NCI-H1105 (cell line): ENCODE measurements at places on chromosomes 1 and 21.

GRCh38 chr1:21126324-21126723 is 50.4 kb downstream of the EIF4G3 start:
- no peak for DNase-seq

- no peak for DNase-seq
Observed at GRCh38 chr1:208078752-208079151, 165.4 kb downstream of the PLXNA2 start.

DNA sequence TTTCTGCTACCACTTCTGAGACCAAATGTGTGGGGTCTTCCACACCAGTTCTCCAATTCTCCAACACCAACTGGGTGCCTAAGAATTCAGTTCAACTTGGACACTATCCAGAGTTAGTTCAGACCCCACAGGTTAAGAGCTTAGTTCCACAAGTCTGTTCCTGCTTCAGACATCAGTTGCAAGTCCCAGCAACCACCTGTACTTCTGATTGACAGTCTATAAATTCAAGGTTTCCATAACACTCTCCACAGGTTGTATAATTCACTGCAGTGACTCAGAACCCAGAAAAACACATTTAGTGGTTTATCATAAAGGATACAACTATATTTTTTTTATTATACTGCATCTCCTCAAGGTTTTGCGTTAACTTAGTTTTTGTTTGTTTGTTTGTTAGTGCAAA is 18.7 kb downstream of the AK5 start:
- no peak for DNase-seq

- no peak for DNase-seq
Observed at GRCh38 chr1:213457186-213457585, 406.1 kb downstream of the RPS6KC1 start.

DNA sequence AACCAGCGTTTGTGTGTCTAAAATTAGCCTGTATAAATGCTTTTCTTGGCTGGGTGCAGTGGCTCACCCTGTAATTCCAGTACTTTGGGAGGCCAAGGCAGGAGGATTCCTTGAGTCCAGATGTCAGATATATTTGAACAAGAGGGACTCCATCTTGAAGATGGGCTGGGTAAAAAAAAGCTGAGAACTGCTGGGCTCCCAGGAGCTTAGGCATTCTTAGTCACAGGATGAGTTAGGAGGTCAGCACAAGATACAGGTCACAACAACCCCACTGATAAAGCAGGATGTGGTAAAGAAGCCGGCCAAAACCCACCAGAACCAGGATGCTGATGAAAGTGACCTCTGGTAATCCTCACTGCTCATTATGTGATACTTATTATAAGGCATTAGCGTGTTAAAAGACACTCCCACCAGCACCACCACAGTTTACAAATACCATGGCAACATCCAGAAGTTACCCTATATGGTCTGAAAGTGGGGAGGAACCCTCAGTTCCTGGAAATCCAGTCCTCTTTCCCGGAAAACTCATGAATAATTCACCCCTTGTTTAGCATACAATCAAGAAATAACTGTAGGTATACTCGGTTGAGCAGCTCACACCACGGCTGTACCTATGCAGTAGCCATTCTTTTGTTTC is 36.2 kb upstream of the ZNF496 start:
- no peak for DNase-seq

- peak; percentile 60 for DNase-seq
Observed at GRCh38 chr1:53878492-53879105, 11.0 kb downstream of the YIPF1 start.

- no peak for DNase-seq
Observed at GRCh38 chr1:94676686-94677085, 135.1 kb upstream of the F3 start.

- no peak for DNase-seq
Observed at GRCh38 chr1:147502760-147503159, 38.5 kb upstream of the BCL9 start.

GRCh38 chr1:236608930-236609726 is 4.8 kb upstream of the HEATR1 start:
- peak; percentile 13 for DNase-seq

DNA sequence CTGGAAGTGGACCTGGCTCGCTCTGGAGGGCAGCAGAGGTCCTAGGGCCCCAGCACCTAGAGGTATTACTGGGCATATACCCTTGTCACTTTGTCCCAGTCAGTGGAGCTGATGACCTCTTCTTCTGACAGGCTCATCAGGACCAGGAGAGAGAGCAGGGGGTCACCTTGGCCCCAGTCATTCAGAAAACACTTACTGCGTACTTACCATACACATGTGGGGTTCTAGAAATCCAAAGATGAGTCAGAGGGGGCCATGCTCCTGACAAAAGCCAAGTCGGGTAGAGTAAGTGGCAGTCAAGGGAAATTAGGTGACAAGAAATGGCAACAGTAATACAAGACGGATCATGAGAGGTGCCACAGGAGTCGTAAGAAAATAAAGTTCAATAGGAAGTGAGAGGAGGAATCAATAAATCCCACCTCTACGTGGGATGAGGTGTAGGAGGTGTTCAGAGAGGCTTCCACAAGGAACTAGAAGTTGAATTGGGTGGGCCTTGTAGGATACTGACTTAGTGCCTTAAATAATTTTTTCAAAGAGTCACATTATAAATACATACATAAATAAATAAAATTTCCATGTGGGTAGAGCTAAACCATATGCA is 6.8 kb downstream of the KCNC4 start:
- no peak for DNase-seq
